ENCODE measurements at places on chromosomes 3 and 15. TPM values are rescaled to one million over a fixed set of nuclear protein-coding genes. Genes with fewer than 3 reads are reported as not detected.

The APOD gene
- not detected for total RNA-seq

The RGMA gene
- total RNA-seq: 39.8 TPM

The LXN gene
- 7.7 TPM for total RNA-seq

The VIPR1 gene
- 6.5 TPM for total RNA-seq

The GOLGA8S gene
- 0.07 TPM for total RNA-seq

The ITIH1 gene
- total RNA-seq: not detected

The RTP1 gene
- total RNA-seq: 6.6 TPM

GRCh38 chr3:104896624-104897023, 470.1 kb upstream of the ALCAM start:
- no peak for DNase-seq

- no peak for DNase-seq
Measured at GRCh38 chr3:185687271-185687878, 101.3 kb downstream of the SENP2 start.

GRCh38 chr3:140358686-140359085, 319.2 kb upstream of the TRIM42 start:
- no peak for DNase-seq

DNA sequence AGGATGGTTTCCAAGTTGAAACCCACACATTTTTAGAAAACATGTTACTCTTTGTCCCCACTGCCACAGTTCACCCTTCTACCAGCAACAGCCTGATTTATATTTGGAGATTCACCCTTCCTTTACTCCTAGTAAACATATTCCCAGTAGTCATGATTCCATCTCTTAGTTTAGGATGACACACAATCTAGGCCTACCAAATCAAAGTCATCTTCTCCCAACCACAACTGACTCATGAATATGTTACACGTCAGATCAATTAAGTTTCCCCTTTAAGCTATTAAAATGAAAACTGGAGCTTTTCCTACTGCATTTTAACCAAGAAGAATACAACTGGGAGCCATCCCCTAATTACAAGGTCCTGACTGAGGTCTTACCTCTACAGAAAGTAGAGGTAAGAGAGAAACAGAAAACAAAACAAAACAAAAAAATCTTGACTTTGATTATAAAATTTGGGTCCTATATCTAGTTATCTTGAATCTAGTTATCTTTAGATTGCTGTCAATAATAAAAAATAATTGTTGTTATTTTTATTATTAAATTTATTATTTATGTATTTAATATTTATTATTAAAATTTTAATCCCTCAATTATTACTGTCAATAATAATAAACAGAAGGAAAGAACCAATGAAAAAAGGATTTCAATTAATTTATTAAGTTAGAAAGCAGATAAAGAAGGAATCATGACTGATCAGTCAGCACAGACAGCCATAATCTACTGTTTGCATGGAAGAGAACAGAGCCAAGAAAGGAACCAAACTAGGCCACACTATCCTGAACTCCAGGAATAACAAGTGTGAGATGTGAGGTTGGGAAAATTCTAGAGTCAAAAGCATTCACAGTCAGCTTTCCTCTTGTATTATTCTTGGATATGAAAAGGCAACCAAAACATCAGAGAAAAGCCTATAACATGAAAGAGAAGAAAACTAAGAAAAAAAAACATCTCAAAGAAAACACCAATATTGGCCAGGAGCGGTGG, 12.5 kb downstream of the DPH6 start:
- no peak for DNase-seq

DNA sequence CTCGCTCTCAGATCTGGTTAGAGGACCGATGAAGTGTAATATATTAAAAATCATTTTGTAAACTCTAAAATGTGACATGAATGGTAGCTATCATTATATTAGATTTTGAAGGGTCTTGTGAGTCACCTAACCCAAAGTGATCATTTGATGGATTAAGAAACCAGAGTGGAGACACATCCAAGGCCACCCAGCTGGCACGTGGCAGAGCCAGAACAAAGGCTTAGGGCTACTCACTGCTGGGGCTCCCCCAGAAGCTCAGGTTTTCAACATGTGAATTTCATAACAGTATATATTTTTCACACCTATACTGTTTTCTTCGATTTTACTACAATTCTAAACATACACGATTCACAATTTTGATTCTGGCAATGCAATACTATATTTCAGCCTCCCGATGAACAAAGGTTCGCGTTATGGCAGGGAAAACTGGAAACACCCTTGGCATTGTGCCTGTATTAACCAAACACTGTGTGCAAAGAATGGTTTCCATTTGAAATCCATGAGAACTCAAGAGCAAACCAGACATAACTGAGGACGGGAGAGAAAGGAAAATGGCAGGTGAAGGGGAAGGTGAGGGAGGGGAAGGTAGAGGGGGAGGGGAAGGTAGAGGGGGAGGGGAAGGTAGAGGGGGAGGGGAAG, 88.9 kb downstream of the ADAMTS17 start:
- DNase-seq: no peak

DNA sequence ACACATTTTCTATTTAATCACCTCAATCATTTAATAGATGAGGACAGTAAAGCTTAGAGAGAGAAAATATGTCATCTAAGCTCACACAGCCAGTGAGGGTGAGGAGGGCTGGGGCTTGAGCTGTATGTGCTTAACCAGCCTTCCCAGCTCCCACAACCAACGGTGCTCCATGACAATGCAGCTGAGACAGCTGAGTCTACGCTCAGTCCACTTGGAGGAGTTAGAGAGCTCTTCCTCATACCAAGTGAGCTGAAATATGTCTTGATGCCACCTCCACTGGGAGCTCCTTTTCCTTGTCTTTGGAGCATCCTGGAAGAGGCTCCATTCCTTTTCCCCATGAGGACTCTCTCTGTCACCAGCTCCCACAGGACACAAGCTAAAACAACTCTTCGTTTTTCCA, 9.3 kb downstream of the HOMER2 start:
- DNase-seq: no peak

DNA sequence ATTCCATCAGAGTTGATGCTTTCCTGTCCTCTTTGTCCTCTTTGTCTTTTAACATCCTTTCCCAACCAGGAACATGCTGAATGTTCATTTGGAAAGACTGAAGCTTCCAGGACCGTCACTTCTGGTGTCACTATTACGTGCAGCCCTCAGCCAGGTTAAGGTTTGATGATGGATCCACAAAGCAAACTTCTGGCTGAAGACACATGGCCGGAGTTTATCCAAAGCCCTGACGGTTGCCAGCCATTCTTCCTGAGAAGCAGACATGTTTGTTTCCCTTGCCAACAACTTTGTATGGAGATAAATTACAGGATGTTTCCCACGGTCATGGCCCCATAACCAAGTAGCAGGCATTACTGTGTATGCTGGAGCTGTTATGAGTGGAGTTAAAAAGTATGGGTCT, 236.9 kb downstream of the THSD4 start:
- no peak for DNase-seq

DNA sequence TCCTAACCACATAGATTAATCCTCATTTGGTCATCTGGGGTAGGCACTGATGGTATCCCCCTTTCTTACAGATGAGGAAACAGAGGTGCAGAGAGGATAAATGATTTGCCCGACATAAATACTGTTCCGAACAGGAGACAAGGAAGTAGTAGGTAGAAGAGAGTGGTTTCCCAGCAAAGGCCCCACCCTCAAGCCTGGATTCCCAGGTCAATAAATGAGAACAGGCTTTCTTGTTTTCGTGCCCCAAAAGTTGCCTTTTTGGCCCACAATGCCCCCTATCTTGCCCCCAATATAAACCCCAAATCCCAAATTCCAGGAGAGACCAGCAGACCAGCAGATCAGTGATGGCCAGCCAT, 125.5 kb upstream of the PRR20G start:
- no peak for DNase-seq

Data from H9 (cell line).